ENCODE measurements at places on chromosomes 5 and 9.

GRCh38 chr9:93093877-93094657 lies 1.9 kb upstream of the CARD19 start:
- DNase-seq = no peak

DNA sequence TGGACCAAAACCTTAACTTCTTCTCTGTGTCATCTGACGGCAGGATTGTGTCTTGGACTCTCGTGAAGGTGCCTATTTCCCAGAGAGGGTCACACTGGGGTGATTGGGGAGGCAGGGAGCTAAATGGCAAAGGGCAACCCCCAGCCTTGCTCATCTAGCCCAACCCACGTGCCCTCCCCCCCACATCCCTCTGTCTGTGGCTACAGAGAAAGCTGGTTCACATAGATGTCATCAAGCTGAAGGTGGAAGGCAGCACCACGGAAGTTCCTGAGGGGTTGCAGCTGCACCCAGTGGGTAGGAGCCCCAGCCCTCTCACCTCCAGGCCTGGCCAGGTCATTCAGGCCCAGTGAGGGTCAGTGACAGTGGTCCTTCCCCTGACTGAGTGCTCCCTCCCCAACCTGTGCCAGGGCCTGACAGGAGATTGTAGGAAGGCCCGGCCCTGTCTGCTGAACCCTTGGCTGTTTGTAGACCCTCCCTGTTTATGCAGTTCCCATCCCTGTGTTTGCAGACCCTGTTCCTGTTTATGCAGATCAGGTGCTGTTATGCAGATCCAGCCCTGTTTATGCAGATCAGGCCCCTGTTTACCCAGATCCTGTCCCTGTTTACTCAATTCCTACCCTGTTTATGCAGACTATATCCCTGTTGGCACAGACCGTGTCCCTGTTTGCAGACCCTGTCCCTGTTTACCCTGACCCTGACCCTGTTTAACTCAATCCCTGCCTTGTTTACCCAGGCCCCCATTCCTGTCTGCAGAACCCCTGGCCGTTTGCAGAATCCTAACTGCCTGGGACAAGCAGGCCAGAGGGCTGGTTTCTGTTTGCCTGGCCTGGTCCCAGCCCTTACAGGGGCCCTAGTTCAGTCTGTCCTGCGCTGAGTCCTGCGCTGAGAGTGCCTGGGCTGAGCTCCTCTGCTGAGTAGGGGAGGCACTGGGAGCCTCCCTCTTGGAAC lies 10.4 kb downstream of the ENHO start:
- DNase-seq = no peak

DNA sequence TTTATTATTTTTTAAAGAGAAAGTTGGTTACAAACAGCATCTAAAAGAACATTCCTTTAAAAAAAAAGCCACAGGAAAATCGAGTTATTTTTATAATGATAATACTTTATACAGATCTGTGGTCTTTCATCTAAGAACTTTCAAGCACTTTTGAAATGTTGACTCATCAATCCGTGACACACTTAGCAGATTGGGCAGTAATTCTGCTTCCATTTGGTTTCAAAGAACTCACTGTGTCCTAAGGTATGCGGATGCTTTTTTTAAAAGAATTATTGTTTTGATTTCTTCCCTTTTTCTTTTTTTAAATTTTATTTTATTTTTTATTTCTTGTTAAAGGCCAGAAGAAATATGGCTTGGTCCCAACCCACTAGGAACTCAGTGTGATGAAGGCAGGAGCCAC lies 147.8 kb downstream of the AOPEP start:
- DNase-seq = no peak

DNA sequence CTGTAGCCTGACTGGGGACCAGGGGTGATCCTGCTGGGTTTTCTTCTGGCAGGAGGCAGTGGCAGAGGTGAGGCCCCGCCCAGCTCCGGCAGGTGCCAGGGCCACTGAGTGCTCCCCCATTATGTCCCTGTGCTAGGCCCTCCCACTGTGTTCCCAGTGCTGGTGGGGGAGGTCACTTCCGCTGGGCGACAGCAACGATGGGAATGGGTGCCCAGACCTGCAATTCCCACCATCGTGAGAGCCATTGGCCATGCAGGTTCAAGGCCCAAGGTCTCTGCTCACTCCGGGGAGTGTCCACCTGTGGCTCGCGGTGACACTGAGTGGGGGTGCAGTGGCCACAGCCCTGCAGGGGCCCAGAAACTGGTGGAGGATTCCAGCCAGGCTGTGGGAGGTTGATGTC lies 98.6 kb downstream of the RXRA start:
- no peak for DNase-seq

- no peak for DNase-seq
Observed at GRCh38 chr9:107759009-107759822, 269.6 kb upstream of the KLF4 start.

GRCh38 chr5:154884424-154884823 lies 26.0 kb downstream of the CNOT8 start:
- DNase-seq = no peak

DNA sequence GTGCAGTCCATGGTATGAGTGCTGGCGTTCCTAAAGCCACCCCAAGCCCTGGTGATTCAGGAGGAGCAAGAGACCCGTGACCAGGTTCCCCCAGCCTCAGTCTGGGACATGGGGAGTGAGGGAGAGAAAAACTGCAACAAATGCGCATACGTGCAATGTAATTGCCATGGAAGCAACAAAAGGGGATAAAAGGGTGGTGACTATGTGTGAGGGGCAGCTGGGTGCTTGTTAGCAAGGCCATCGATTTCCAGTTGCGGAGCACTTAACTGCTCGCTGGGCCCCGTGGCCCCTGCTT lies 709 bp upstream of the SH3PXD2B start:
- no peak for DNase-seq

- no peak for DNase-seq
Observed at GRCh38 chr5:64502196-64502595, 3.6 kb upstream of the RGS7BP start.

DNA sequence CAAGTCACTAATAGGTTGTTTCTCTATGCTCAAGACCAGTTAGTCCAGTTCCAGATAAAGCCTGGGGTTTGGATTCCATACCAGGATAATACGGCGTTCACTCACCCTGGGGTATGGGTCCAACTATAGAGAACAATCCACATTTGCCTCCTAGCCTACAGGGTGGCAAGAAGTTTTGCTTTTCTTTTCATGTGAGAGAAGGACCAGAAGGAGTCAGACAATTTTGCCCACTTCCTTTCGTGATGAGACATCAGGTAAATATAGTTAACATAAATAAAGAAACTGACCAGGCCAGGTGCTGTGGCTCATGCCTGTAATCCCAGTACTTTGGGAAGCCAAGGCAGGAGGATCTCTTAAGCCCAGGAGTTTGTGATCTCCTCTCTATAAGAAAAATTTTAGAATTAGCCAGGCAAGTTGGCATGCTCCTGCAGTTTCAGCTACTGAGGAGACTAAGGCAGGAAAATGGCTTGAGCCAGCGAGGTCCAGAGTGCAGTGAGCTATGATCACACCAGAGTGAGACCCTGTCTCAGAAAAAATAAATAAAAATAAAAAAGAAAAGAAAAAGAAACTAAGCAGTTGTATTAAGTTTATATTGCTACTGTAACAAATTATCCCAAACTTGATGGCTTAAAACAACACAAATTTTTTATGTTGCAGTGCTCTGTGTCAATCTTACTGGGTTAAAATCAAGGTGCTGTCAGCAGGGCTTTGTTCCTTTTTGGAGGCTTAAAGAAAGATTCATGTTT lies 7.5 kb upstream of the REEP5 start:
- no peak for DNase-seq

DNA sequence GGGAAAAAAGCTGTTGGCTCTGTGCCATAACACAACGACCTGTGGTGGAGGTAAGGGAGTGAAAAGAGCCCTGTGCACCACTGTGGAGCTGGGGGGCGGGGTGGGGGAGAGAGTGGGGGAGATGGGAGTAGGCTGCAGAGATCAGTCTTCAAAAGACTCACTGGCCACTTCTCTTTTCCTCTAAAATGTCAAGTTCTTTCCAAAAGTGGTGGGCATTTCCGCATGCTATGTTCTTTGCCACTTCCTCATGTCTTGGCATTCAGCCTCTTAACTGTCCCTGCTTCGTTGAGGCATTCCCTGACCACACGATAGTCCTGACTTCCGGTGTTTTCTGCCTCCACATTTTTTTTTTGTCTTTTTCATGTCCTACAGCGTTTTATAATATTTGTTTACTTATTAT lies 2.4 kb upstream of the PPP2R2B start:
- DNase-seq = no peak

- DNase-seq = no peak
Observed at GRCh38 chr5:104355350-104355749, 792.8 kb upstream of the NUDT12 start.

GRCh38 chr5:14706615-14707021 lies 42.1 kb downstream of the OTULIN start:
- DNase-seq = no peak

GRCh38 chr5:36613771-36614656 lies 7.6 kb downstream of the SLC1A3 start:
- no peak for DNase-seq

GRCh38 chr5:128271859-128272464 lies 188.4 kb downstream of the SLC12A2 start:
- DNase-seq = no peak

- DNase-seq = no peak
Observed at GRCh38 chr5:62111428-62111827, 194.6 kb upstream of the KIF2A start.

- no peak for DNase-seq
Observed at GRCh38 chr9:74748966-74749365, 138.8 kb downstream of the TRPM6 start.

GRCh38 chr5:135667204-135667603 lies 88.4 kb upstream of the CXCL14 start:
- DNase-seq = no peak

GRCh38 chr5:88813805-88814575 lies 69.0 kb downstream of the MEF2C start:
- DNase-seq = no peak

DNA sequence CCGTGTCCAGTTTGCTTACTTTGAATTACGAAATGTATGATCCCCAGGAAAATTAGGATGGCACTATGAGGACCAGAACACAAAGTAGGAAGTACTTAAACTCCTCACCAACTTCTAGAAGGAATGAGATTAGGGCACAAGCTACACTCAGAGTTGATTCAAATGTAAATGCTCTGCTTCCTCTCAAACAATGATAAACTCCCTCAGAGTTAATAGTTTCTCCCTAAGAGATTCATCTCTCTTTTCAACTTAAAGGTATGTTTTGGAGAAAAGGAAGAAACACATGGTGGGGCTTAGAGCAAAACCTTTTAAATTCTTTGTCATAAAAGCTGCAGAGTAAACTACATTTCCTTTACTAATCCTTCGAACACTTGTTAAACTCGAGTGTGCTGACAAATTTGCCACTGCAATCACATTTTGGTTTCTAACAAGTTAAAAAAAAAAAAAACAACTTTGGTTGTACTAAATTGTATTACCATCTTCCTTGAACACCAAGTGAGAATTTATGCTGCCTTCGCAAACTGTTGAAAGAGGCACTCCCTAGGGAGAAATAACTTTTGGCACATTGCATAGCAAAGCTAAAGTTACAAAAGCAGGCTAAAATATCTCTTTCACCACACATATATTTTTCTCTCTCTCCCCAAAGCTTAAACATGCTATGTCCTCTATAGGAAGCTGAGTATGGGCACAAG lies 66.6 kb downstream of the DENND1A start:
- no peak for DNase-seq

GRCh38 chr9:110076894-110077725 lies 130.8 kb downstream of the C9orf152 start:
- no peak for DNase-seq
